ENCODE measurements at places on chromosomes 5 and 9.

DNA sequence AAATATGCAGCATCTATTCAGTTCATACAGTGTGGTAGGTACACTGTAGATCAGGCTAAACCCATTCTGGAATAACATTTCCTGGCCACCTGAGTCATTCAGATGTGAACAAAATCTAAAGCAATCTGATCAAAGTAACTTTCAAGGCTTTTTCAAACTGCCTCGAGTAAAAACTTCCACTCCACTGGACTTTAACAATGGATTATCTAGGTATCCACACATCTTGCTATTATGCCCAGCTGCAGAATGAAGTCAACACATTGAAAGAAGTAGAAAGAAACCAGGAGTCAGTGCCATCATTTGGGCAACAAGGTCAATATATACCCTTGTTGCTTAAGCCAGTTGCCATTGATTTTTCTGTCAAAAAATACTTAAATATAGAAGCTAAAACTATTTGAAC lies 1352.6 kb upstream of the NUDT12 start:
- no peak for DNase-seq

DNA sequence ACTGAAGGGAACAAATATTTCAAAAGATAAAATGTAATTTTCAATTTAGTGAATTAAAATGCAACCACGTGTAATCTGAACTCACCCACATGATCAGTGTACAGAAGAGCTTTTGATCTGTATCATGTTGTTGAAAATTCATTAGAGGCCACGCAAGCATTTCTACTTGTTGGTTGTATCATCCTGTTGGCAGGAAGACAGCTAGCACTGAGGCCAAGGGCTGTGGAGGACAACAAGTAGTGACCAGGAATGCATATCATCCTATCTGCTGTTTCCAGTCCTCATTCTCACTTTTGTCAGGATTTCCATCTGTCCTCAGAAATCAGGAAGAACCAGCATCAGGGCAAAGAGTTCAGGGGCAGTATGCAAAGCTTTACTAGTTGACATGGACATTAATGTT lies 29.9 kb upstream of the CKS2 start:
- no peak for DNase-seq

DNA sequence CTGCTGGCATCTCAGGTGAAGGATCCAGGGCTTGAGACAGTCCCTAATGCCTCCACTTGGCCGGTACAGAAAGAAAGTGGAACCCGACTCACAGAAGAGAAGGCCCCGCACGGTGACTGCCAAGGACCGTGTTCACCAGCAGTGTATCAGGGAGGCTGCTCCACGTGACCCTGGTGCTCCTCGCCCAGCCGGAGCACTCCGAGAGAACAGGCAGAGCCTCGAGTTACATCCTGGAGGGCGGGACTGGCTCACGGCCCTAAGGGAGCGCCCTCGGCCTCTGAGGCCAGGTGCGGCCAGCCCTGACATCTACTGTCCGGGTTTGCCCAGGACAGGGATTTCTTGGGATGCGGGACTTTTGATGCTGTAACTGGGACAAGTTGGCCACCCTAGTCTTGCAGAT lies 104.0 kb upstream of the SARDH start:
- no peak for DNase-seq

DNA sequence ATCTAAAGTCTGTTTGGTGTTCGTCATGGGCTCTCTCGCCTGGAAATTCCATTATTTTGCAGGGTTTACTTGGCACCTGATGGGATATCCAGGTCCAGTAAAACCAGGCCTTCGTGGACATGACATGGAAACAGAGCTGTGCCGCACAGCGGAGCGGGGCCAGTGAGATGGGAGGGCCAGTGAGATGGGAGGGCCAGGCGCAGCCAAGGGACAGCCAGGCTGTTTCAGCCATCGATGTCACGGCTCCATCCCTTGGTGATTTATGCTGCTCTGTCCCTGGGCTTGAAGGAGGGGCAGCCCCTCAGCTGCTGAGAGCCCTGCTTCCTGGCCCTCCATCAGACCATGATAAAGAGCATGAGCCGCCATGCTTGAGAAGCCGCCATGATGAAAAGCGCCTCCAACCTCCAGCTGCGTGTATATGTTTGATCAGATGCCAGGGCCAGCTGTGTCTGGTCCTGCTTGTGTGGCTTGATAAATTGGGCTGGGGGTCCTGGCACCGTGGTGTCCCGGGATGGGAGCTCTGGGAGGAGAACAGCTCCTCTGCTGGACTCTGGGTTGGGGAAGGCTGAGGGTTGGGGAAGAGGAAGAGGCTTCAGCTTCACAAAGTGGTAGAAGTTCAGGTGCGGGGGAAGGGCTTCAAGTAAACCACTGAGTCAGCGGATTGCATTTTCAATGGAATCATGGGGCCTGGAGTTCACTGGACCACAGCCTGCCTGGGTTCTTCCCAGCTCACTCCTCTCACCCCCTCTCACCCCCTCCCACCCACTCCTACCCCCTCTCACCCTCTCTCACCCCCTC lies 6.1 kb upstream of the COL5A1 start:
- no peak for DNase-seq

GRCh38 chr5:144203750-144204596 lies 33.3 kb downstream of the KCTD16 start:
- DNase-seq: no peak

All from stimulated activated CD4-positive, alpha-beta T cell treated with anti-CD3 and anti-CD28 coated beads, Interleukin-1b, Interleukin-23, amount 100 ng/mL, for 4 hours (primary cell).